Spinal cord (tissue), 10 donors: ENCODE measurements at places on chromosomes 6 and 20.

GRCh38 chr6:158569036-158569435 is 9.1 kb downstream of the TMEM181 start:
- DNase-seq = no peak

DNA sequence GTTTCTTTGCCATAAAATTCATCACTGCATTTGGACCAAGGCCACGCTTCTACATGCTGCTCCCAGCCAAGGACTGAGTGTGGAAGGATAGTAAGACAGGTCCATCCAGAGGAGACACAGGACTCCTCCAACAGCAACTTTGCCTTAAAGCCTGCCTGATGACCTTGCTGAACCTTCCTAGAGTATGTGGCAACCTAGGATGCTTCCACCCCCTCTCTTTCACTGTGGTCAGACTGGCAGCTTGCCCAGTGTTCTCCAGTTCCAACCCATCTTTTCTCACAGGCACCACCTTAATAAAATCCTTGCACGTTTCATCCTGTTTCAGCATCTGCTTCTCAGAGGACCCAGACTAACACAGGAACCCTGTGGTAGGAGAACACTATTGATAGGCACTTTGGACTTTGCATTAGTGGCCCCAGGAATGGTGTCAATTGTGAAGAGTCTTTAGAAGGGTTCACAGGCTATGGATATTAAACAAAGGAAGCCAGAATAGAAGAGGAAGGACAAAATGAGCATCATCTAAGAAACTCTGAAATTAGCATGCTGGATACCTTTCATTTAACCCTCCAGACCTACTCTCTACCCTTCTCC is 2.4 kb upstream of the PKHD1 start:
- DNase-seq = no peak

DNA sequence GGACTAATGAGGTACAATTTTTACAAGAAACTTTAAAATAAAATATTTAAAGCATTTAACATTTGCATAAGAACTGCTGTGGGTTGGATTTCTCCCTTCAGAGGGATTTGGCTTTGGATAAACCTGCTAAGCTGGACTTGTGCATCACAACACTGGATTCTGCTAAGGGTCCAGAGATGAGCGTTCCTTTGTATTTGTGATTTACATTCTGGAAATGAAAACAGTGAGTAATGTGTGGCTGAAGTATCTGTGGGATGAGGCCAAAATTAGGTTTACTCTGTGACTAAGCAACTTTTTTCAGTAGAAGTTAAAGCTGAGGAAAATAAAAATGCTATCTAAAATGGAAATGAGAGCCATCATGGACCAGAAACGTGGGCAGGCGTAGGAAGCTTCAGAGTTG is 494.3 kb downstream of the EPM2A start:
- no peak for DNase-seq

- DNase-seq = peak; percentile 16
Measured at GRCh38 chr6:138404666-138405337, 779 bp downstream of the HEBP2 start.

DNA sequence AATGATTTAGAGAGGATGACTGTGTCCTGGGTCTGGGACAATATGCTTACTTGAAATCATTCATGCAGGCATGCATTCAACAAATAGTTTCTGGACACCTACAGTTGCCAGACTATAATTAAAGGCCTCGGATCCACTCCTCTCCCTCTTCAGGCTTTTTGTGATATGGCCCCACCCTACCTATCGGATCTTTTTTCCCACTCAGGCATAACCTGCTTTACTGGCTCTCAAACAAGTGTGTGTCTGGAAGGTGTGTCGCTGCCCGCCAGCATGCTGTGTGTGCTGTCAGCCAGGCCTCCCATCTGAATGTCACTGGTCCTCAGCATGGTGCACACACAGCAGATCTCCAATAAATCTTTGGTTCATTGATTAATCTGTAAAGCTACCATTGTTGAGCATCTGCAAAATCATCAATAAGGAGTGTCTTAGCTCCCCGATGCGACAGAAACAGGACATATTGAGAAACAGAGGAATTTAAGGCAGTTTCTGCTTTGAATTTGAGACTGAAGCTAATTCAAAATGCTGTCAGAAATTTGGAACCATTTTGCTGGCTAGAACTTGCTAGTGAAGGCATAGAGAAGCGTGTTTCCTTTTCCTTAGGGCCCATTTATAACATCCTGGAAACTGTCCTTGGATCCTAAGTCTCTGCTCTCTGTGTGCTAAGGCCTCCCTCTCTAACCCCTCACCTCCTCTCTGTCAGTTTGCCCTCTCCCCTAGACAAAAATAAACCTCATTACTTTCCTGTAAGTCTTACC is 23.5 kb upstream of the CCN6 start:
- DNase-seq = no peak

DNA sequence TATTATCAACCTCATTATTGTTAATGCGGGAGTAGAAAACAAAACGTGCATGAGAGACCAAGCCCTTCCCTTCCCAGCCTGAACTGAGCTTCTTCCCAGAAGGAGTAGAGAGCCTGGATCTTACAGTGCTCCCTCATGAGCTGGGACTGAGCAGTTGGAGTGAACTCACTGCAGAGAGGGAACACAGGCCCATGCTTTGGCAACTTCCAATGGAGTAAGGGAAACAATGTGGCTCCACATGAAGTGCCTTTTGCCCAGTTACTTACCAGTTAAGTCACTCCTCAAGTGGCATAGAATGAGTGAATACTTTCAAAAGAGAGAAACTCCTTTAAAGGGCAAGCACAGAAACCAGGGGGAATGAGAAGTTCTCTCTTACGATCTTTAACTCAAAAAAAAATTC is 12.4 kb downstream of the FHL5 start:
- DNase-seq = no peak

DNA sequence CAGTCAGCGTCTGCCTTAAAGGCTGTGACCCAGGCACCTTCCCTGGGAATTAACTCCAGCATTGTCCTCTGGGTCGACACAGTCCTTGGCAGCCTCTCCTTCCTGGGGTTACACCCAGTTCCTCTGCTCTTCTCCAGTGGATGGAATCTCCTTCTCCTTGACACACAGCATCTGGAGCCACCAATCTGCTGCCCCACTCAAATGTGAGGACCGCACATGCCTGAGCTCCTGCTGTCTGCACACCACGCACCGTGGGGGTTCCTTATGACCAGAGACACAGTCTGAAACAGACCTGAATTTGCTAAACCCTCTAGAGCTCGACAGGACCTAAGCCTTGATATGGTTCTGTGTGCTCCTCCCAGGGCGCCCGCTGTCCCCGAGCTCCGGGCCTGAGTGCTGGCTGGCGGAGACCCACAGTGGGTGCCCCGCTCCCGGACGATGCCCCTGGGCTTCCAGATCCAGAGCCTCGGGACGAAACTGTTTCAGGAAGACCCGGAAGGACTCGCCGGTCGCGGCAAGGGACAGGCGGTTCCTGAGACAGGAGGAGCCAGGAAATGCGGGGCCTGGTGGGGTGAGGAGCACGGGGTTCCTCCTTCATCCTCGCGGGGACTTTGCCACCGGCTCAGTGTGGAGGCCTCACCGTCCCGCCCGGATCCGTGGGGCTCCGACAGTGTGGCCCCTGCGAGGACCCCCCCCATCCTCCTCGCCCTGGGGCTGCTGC is 2.5 kb upstream of the RAET1G start:
- no peak for DNase-seq

DNA sequence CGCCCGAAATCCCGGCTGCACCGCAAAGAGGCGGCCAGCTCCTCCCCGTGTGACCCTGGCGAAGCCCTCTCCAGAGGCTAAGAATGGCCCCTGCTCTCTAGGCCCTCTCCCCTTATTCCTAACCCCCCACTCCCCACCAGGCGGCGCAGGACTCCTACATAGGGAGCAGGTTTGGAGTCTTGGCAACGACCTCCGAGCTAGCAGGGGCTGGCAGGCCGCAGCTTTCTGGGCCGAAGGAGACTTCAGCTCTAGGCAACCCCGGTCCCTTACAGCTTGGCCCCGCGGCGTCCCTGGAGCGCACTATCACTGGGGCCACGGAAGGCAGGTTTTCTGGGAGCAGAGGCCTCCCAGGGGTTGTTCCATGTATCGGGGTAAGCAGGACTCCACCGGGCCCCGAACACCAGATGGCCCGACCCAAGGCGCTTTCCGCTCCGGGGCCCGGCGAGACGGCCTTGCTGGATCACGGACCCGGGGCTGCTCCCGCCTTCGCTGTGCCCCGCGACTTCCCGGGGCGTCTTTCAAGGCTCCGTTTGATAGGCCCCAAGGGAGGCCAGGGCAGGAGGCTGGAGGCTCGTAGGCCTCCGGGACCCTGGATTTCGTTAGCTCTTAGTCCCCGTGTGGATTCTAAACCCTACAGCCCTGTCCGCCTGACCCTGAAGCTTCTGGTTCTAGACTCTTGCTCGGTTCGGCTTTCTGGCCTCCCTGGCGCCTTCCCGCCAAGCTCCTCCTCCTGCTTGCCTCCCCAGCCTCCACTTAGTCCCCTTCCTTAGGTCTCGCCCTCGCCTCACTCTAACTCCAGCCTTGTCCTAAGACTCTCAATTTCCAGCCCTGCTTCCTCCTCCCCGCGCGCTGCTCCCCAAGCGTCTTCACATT is 1.9 kb downstream of the SLC32A1 start:
- DNase-seq = no peak

DNA sequence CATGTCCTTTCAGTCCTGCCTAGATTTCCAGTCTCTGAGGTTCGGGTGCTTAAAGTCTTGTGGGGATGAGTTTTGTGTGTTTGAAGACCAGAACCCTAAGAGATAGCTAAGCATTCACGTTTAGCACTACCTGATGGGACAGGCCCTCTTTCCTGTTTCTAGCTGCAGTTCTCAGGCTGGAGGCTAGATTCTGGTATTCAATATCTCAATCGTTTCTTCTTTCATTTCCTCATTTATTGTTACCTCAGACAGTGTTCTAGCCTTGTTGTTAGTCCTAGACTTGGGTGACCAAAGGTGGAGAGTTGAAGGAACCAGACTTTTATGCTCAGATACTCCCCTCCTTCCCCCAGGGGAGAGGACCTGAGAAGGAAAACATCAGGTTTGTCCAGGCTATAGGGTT is 16.8 kb downstream of the CEP250 start:
- DNase-seq = no peak

GRCh38 chr6:127576874-127577273 is at the start of gene C6orf58:
Gene C6orf58 (plus strand): TSS chr6:127577174. CDS start chr6:127577186, 12 bp downstream.
- no peak for DNase-seq

GRCh38 chr6:111776236-111777221 is 96.7 kb downstream of the FYN start:
- DNase-seq = no peak
